ENCODE measurements at places on chromosomes 1 and 21.

DNA sequence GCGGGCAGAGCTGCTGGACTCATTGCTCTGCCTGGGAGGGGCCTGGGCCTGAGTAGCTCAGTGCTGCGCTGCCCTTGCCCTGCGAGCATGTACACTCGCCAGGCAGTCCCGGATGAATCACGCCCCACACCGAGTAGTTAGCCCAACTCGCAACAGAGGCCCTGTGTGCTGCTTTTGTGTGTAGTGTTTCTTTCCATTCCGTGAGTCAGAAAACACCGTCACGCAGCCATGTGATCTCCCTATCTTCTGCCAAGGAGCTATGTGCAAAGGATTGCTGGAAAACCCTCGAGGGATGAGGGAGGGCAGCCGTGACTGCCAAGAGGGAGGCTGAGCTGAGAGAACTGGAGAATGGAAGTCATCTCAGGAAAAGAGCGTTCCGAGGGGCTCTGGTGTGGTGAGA is 37.3 kb downstream of the NENF start:
- no peak for DNase-seq

- DNase-seq: no peak
Measured at GRCh38 chr1:200405264-200405663, 4.6 kb downstream of the ZNF281 start.

- no peak for DNase-seq
Measured at GRCh38 chr1:10771789-10772188, 24.7 kb downstream of the CASZ1 start.

- DNase-seq: no peak
Measured at GRCh38 chr1:211833174-211833820, 2.7 kb upstream of the LPGAT1 start.

GRCh38 chr1:230246551-230246950 is 179.5 kb downstream of the GALNT2 start:
- no peak for DNase-seq

DNA sequence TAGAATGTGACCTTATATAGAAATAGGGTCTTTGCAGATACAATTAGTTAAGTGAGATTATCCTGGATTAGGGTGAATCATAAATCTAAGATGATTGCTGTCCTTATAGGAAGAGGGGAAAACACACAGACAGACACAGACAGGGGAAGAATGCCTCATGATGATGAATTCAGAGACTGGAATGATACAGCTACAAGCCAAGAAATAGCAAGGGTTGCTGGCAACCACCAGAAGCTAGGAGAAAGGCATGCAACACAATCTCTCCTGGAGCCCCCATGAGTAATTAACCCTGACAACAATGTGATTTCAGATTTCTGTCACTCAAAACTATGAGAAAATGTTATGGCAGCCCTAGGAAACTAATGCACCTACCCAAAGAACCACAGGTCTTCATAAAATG is 19.1 kb upstream of the PPIH start:
- no peak for DNase-seq

- DNase-seq: no peak
Measured at GRCh38 chr1:115526900-115527299, 114.9 kb upstream of the VANGL1 start.

DNA sequence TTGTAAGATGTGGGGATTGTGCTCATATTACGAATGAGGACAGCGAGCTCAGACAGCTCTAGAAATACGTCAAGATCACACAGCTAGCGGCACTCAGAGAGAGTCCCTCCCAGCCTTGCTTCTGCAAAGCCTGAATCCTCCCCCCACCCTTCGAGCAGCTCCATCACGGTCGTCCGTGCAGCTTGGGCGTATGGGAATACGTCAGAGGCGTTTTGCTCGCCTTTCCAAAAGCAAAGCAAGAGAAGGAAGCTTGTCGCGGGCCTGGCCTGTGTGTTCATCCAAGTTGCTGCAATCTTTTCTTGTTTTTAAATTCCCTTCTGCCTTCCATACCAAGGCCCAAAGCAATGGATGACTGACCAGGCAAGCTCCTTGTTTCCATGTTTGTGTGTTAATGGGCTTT is 125.5 kb upstream of the IRF2BP2 start:
- DNase-seq: no peak

- no peak for DNase-seq
Measured at GRCh38 chr1:5265438-5266075, 611.1 kb downstream of the AJAP1 start.

DNA sequence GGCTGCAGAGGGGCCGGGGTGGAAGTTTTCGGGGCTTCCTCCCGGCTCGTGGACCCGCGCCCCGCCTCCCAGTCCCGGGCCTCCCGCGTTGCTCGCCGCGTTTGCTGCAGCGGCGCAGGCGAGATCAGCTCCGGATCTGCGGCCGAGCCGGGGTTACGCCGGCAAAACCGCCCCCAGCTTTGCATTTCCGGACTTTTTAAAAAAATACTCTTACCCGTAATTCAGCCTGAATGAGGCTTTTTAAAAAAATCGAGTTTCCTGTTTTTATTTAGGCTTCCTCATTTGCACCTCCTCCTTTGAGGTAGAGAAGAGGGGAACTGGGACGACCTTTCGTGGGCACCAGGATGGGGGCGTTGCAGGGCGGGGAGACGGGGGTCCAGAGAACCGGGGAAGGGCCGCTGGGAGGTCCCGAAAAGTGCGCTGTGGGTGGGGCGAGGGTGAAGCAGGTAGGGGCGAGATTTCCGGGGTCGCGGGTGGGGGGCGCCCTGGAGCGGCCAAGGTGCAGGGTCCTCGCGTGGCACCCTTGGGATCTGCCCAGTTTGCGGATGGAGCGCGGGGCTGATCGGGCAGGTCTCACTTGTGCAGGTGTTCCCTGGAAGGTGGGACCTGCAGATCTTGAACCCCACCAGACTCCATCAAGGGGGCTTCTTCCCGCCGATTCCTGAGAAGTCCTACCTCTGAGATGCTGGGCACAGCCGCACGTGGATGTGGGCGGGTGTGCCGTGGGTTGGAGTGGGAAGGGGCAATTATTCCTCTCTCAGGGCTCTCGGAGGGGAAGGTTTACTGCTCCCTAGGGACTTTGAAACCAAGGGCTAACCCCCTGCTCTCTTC is 1.1 kb downstream of the PIK3CD start:
- no peak for DNase-seq

DNA sequence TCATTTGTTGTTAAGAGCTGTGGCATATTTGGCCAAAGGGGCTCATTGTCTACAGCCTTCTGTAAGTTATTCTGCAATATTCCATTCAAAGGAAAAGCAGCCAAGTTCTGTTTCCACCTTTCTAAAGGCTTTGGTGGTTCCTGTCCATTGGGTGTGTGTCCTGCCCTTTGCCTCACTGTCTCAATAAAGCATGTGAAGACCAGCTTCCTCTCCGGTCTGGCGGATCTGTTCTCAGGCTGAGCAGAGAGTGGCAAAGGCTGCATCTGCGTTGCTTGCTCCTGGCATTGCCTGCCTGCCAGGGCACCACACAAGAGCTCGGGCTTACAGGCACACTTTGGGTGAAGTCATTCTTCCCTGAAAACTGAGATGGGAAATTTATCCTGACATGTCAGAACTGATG is 34.9 kb downstream of the ST6GALNAC3 start:
- no peak for DNase-seq

GRCh38 chr1:54137534-54138061 is 15.2 kb downstream of the CDCP2 start:
- DNase-seq: no peak

GRCh38 chr1:60073605-60074278 is at the start of gene C1orf87:
C1orf87 (minus strand) TSS chr1:60073770; CDS start chr1:60072643, 1,127 bp downstream.
- DNase-seq: no peak

DNA sequence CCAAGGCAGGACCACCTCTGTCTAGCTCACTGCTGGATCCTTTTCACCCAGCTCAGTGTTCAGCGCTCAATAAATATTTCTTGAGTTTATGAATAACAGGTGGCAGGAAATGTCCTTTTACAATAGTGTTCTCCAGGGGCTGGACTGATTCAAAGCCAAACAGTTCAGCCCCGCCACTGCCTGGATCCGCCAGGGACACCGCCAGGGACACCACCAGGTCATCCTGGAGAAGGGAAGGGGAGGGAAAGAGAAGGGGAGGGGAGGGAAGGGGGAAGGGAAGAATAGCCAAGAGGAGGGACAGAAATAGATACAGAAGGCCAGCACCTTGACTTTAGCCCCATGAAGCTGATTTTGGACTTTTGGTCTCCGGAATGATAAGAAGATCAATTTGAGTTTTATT is 255.6 kb downstream of the GRIK3 start:
- DNase-seq: no peak

GRCh38 chr1:60664086-60664625 is 418.2 kb upstream of the NFIA start:
- DNase-seq: no peak

DNA sequence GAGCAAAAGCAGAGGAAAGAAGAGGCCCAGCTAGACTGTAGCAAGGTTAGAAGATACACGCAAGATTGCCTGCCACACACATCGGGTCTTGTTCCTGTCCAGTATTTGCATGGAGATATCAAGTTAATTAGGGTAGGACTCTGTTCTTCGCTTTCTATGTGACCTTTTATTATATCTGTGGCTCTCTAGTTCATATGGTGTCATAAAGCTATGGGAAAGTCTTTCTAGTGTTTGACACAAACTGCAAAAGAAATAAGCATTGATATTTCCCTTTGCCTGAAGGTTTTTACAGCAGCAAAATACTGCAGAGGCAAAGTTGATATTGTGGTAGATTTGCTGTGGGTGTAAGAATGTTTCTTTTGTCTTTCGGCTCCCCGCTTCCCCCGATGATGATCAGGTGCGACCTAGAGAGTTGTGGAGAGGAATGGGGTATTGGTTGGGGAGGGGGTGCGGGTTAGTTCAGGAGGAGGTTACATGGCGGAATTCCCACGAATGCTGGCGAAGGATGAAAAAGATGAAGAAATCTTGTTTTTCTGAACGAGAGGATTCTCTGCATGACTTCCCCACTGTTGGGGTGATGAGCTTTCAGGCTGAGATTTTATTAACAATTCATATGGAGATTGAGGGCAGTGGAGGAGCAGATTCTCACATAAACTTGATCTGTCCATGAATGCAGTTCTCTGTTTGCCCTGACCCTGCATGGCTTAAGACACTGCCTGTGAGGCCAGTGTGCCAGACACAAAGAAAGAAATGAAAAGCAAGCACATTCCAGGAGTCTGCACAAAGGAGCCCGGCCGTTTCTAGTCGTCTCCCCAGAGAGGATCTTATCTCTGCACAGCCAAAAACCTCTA is 550.2 kb downstream of the USP25 start:
- no peak for DNase-seq

GRCh38 chr1:234515411-234515810 is 36.4 kb upstream of the TARBP1 start:
- DNase-seq: no peak

DNA sequence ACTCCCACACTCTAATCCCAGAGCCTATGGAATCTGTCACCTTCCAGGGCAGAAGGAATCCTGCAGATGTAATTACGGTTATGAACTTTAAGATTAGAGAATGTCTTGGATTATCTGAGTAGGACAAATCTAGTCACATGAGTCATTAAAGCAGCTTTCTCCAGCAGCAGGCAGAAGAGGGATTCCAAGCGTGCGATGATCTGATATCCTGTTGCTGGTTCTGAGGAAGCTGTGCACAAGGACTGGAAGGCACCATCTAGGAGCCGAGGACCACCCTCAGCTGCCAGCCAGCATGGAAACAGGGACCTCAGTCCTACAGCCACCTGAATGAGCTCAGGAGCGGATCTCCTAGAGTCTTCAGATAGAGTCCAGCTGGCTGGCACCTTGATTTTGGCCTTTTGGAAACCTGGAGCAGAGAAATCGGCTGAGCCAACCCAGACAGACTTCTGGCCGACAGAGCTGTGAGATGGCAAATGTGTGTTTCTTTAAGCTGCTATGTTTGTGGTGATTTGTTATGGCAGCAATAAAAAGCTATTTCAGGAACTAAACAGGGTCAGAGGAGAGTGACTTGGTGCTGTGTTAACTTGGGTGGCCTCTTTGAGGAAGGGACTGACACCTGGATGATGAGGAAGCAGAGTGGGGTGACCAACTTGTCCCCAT is 34.5 kb downstream of the LRRN2 start:
- no peak for DNase-seq

DNA sequence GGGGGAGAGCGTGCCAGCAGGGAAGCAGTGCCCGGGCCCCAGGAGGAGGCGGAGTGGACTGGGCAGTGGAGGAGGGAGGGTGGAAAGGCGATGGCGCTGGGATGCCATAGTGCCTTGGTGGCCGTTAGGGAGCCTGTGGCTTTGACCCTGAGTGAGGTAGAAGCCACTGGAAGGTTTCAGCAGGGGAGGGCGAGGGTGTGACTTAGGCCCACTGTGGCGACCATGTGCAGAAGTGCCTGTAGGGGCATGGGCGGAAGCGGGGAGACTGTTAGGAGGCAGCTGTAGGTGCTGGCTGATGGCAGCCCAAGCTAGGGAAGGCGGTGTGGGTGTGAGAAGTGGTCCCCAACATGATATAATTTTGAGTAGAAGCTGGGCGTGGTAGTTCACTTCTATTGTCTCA is 28.2 kb downstream of the LHX4 start:
- no peak for DNase-seq

DNA sequence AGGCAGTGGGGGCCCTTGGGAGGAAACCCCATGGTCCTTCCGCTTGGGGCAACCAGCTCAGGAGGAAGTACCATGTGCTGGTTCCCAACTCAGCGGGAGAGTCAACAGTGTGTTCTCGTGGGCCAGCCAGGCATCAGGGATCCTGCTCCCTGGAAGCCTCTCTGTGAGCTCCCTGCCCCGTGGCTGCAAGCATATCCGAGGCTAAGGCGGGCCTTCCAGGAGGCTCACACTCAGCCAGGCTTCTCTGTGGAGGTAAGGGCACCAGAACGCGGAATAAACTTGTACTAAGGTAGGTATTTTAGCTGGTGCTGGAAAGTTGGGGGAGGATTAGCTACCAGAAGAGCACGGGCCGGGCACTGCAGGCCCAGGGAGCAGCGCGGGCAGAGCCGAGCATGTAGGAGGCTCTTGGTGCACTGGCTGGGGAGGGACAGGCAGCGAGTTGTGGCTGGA is 74.7 kb upstream of the POU3F1 start:
- DNase-seq: no peak

GRCh38 chr21:43609501-43610340 is 49.6 kb downstream of the HSF2BP start:
- no peak for DNase-seq

DNA sequence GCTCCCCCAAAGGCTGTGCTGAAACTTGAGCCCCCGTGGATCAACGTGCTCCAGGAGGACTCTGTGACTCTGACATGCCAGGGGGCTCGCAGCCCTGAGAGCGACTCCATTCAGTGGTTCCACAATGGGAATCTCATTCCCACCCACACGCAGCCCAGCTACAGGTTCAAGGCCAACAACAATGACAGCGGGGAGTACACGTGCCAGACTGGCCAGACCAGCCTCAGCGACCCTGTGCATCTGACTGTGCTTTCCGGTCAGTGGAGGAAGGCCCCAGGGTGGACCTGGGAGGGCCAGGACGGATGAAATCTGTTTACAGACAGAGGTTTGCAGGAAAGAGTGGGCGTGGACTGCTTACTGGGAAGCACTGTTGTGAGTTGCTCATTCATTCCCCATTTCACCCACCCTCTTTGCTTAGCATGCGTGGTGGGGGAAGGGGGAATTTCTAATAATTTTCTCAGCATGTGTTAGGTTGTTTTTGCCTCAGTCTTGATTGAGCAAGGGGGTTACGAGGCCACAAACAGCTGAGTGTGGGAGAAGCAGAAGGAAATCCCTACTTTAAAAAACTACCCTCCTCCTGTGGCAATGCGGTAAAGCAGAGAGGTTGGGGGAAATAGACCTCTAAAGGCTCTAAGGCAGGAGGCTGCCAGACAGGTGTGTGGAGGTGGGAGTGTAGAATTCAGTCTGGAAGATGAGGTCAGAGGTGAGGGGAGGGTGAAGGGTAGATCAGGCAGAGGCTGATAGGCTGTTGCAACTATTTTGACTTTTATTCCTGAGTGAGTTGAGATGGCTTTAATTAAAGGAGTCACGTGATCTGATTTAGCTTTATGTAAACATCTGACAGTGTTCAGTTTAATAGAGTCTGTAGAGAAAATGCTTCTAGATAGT is 1.3 kb downstream of the FCGR2A start:
- no peak for DNase-seq

- DNase-seq: no peak
Measured at GRCh38 chr1:203871114-203871880, 9.9 kb downstream of the SNRPE start.
